ENCODE measurements at places on chromosomes 3 and 15.
A peak's percentile ranks its signal among the peaks of the same experiment; 100 is the strongest.

- no peak for DNase-seq
Measured at GRCh38 chr3:140563206-140563760, 114.6 kb upstream of the TRIM42 start.

DNA sequence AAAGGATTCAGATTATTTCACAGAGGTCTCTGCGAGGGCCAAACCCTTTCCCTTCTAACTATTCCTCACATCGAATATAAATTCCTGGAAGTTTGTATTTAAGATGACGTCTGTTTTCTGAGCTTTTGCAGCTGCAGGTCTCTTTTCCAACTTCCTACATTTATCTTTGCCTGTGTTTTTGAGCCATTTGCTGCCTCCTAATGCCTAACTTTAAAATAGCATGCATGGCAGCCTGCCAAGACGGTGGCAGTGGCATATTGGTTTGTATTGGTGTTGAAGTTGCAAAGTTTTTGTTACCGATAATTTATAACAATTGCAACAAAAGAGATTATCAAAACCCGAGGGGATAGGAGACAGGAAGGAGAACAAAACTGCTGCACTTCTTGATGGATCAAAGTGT is 187.1 kb upstream of the DNAJC19 start:
- DNase-seq: peak; percentile 40

DNA sequence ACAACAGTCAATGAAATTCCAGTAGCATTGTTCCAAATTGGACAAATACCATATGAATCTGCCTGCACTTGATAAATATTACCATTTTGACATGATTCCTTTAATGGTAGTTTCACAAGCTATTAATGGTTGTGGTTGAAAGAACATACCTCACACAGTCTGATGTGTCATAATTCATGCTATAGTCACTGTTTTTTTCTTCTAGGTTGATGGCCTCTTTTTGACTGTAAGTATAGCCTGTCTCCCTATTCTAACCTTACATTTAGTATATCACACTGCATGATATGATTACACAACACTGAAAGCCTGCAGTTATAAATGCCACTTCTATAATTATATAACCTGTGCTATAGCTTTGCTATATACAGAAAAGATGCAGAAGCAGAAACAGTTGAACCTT is 834.1 kb downstream of the NSUN3 start:
- DNase-seq: no peak

DNA sequence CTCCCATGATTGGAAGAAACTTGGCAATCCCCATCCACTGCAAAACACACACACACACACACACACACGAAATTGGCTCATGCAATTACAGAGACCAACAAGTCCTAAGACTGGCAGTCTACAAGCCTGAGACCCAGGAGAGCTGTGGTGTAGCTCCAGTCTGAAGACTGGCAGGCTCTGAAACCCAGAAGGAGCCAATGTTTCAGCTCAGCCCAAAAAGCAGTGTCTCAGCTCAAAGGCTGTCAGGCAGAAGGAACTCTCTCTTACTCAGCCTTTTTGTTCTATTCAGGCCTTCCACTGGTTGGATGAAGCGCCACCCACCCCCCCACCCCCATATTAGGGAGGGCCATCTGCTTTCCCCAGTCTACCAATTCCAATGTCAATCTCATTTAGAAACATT is 32.1 kb downstream of the MESD start:
- no peak for DNase-seq

DNA sequence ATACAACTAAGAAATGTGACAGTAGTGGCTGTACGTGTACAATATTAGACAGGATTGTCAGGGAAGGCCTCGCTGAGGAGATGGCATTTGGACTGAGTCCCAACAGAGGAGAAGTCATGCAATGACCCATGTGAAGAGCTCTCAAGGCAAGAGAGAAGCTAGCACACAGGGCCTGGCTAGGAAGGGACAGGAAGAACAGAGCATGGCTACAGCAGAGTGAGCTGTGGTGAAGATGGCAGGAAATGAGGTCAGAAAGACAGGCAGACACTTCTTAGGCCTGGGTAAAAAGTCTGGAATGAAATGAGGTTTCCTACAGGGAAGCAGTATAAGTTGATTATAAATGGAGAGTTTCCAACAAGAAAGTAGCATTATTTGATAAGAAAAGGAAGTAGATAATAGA is 33.2 kb upstream of the LEKR1 start:
- no peak for DNase-seq
